LoVo (cell line): ENCODE measurements at places on chromosomes 7 and 10.

GRCh38 chr7:152076324-152076821 is 50.9 kb downstream of the GALNT11 start:
- peak; percentile 41 for DNase-seq

GRCh38 chr10:77004917-77005564 is 632.6 kb downstream of the KCNMA1 start:
- peak; percentile 52 for DNase-seq

DNA sequence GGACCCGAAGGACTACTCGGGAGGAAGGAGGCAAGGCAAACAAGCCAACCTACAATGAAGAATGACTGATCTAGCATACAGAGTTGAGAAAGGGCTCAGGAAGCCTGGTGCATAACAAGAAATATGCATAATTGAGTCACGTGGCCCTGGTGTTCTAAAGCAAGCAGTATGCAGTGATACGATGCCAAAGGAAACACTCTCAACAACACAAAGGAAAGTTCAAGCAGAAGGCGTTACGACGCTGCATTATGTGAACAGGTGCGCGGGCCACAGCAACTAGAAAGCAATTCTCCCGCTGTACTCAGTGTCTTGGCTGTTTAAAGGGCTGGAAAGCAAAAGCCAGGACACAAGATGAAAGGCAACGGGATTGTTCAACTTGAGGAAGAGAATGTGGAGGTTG is 100.8 kb downstream of the PRTFDC1 start:
- no peak for DNase-seq

- DNase-seq: peak; percentile 91
These were observed 22.6 kb upstream of the AKR1C3 start for GRCh38 chr10:5071411-5072198.

- DNase-seq: no peak
These were observed 214.6 kb upstream of the TMEM72 start for GRCh38 chr10:44696496-44696895.

- DNase-seq: no peak
These were observed 9.1 kb downstream of the KLF6 start for GRCh38 chr10:3775696-3776551.

DNA sequence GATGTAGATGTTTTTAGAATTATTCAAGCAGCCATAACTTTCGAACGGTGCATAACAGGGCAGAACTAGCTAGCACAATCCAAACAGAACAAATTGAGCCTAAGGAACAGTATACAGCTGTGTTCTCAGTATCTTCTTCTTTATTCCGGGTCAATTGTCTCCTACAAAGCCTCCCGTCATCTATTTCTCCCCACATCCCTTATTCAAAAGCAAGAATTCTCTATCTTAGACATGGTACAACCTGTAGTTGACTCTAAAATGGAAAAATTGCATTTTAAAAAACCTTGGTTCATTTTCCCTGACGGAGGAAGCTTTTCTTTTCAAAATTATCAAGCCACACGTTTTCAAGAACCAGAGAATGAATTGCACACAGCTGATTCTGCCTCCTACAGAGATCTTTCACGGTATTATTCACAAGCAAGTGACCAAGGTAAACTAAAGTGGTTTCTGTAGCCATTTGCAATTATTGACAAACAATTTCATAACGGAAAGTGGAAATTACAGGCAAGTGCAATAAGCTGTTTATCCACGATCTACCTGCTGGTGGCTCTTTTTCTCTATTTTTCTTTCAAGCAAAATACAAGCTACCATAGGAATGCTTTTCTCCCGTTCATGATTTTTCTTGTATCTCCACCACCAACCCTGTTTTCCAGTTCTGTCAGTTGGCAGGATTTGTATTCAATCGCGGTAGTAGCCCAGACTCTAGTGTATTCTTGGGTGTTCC is 2.3 kb downstream of the GRM8 start:
- DNase-seq: no peak

DNA sequence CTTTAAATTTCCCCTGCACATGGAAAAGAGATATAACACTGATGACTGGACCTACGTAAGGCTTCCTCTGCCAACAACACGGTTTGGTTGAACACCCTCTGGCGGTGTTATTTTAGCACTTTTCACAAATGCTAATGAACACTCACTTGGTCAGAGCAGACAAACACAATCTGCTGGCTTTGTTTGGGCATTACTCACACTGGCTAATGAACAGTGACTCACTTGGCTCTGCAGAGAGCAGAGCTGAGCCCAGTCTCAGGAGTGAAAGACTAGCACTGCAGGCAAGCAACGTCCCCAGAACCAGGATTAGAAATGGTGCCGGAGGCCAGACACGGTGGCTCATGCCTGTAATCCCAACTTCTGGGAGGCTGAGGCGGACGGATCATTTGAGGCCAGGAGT is 430.8 kb downstream of the PLXNA4 start:
- DNase-seq: no peak

- no peak for DNase-seq
These were observed 139.0 kb downstream of the VIPR2 start for GRCh38 chr7:159005618-159006017.

DNA sequence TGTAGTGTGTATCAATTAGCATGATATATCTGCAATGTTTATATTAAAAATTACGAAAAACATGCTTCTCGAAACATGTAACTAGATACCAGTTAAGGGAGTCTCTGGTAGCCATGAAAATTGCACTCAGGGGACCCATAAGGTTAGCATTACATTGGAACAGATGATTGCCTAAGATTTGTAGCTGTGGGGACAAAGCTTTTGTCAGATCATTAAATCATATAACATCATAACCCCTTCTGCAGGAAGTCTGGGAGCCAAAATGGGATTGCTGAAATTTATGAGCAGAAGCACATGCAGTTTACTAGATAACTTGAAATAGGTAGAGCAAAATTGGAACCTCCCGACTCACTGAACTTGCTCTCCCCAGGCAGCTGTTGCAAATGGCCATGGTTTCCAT is 235.0 kb upstream of the IGFBP3 start:
- no peak for DNase-seq

- no peak for DNase-seq
These were observed 31.3 kb downstream of the FAM204A start for GRCh38 chr10:118310822-118311221.

DNA sequence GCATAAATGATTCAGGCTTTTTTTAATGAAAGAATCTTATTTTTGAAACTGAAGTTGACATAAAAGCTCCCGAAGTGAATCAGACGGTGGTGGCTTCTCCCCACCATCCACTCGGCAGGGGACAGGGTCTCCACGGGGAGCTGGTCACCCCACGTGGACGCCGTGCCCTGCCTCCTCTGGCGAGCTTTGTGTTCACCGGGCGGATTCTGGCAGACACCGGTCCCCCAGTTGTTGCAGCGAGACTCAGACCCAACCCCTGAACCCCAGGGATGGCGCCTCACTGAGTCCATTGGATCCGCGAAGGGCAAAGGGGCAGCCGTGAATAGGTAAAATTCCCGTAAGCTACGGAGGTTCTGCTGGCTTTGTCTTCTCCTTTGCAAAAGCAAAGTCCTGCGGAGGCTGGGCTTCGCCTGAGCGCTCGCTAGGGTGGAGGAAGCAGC is 38.4 kb downstream of the PTPRN2 start:
- DNase-seq: no peak

DNA sequence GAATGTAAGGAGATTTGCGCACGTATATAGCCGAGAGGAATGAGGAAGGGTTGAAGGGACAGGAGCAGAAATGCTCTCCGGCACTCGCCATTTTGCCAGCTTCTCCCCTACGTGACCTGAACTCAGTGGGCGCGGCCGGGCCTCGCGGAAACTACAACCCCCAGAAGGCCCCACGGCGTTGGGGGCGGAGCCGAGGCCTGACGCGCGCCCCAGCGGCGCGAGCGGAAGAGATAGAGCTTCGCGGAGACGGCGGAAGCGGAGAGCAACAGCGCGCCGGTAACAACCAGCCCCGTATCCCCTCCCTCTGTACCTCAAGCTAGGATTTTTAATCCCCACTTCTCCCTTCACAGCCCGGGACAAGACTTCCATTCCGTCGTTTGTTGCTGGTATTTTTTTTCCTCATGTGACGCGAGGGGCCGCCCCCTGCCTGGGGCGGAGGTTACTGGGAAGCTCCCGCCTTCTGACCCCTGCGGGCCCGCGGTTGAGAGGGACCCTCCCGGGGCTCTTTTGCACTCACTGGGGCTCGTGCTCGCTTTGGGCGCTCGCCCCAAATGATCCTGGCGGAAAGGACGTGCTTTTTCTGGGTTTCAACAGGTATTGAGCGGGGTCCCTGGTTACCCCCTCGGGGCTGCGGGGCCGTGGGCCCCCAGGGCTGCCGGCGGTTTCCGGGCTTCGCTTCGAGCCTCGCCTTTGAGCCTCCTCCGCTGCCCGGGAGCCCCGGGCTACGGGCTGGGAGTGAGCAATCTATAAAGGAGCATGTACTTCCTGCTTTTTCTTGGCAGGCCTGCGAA is at the start of gene R3HCC1L:
TSS of gene R3HCC1L (plus strand) at position 227 of the 791 bp plus-strand sequence. CDS start 73,458 bp downstream, outside the sequence.
- peak; percentile 89 for DNase-seq

- no peak for DNase-seq
These were observed 123.1 kb downstream of the CLEC2L start for GRCh38 chr7:139646566-139646965.

GRCh38 chr7:157018997-157019608 is 8.6 kb upstream of the MNX1 start:
- DNase-seq: no peak

DNA sequence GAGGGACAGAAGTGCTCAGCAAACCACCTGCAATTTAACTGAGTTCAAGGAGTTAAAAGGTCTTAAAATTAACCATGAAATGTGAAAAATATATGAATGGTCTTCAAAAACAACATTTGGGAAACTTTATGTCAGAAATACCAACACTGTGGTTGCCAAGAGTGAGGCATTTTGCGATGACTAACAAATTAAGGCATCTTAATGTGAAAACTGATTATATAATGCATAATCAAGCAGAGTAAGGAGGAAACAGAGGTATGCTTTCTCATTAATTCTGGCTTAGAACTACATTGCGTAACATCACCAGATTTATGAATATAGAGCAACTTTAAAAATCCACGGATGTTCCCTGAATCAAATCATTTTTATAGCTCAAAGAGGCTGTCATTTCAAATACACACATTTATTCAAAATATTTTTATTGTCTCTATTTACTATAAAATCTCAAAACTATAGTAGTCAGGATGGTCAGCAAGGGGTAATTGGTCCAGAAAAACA is 335.5 kb downstream of the LRRTM3 start:
- no peak for DNase-seq

GRCh38 chr7:16055263-16055976 is 365.9 kb downstream of the CRPPA start:
- DNase-seq: no peak

DNA sequence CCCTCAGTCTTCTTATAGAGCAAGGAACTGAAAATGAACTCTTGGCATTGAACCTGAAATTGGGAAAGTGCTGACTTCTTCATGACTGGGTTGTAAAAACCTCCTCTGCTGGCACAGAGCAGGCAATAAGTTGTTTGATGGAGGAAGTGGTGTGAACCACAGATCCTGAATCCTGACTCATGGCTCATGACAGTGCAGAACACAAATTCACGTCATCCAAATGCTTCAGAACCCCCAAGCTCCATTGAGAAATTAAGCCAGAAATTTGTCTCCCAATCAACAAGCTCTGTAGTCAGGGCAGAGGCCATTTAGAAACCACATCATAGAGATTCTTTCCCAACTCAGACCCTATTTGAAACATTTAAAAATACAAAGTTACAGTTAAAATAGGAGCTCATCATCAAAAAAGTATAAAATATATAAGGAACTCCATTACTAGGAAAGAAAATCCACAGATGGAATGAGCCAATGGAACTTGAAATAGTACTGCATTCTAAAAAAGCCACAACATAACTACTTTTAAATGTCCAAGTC is 10.3 kb upstream of the STK17A start:
- DNase-seq: peak; percentile 83

DNA sequence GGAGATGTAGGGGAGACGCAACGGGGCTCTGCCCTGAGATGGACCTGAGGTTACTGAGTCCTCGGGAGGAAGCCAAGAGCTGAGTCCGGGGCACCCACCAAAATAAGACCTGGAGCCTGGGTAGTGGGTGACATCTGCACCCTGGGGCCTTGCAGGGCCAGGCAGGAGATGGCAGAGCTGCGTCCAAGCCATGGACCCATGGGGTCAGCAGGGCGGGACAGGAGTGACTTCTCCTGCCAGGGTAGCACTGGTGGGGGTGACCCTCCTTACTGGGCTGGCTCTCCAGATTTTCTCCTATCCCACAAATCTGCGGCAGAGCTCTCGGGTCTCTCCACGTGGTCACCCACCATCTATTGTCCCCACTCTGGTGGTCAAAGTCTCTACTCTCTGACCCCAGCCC is 2.1 kb downstream of the GHRHR start:
- no peak for DNase-seq

DNA sequence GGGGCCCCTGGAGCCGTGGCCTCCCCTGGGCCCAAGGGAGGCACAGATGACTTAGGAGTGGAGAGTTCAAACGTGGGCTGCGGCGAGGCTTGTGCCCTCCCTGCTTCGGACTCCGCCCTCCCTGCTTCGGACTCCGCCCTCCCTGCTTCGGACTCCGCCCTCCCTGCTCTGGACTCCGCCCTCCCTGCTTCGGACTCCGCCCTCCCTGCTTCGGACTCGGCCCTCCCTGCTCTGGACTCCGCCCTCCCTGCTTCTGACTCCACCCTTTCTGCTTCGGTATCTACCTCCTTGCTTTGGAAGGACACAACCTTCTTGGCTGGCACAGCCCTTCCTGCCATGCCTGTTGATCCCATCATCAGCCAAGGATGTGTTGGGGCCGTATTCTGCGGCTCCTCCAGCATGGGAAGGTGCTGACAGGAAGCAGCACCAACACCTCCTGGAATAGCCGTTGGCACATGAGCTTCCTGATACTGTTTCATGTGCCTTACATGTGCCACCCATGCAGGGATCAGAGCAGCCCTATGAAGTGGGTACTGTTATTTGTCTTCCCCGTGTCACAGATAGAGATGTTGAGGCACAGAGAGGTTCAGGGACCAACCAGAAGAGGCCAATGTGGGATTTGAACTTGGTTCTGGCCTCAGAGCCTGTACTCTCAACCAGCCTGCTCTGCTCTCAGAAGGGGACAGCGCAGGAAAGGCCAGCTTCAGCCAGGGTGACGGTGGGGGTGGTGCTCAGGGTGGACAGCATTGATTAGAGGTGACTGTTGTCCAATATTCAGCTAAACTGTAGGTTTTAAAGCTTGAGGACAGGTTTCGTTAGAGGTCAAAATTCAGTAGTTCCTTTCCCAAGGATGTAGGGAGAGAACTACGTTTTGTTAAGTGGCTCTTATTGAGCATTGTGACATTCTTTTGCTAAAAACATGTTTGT is 114.5 kb downstream of the NKX6-2 start:
- no peak for DNase-seq

GRCh38 chr7:117011419-117012260 is 58.3 kb downstream of the ST7 start:
- no peak for DNase-seq

GRCh38 chr10:92844746-92845145 is 3.6 kb upstream of the EXOC6 start:
- DNase-seq: no peak

- no peak for DNase-seq
These were observed 72.3 kb upstream of the CACUL1 start for GRCh38 chr10:118827053-118827452.

GRCh38 chr10:131739206-131739605 is 161.6 kb upstream of the PPP2R2D start:
- no peak for DNase-seq

DNA sequence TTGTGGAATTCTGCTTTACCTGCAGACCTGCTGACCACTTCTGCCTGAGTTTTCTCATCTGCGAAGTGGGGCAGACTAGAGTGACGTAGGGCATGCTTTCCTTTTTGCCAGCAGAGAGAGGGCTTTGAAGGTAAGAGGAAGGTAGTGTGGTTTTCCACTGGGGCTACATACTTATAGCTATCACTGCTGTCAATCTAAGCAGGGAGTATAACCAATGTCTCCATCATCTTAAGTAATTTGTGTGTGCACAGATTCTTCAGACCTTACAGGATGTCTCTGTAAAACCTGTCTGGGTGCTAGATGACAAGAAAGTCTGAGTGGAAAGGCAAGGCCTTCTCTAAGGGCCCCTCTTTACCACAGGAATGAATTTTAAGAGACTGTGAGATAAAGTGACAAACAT is 106.8 kb downstream of the RBM20 start:
- DNase-seq: no peak
